Stimulated activated naive CD4-positive, alpha-beta T cell treated with Interleukin-2 at 50 U/mL for 16 hours (primary cell): ENCODE measurements at places on chromosomes 16 and 17.
A peak's percentile ranks its signal among the peaks of the same experiment; 100 is the strongest.

- no peak for DNase-seq
Observed at GRCh38 chr17:51132964-51133319, 12.3 kb upstream of the SPAG9 start.

DNA sequence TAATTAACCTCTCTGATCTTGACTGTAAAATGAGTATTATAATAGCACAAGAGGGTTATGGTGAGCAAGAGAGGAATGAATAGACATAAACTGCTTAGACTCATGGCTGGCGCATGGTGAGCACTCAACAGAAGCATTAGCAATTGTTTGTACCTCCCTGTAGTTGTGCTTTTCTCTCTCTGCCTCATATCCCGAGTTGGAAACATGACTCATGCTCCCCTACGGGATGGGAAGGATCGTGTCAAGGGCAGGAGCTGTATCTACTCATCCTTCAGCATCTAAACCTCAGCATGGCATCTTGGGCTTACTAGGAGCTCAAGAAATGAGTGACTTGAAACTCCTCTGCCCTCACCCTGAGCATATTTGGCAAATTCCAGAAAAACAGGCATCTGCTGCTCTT is 299.6 kb downstream of the MAP2K4 start:
- no peak for DNase-seq

- no peak for DNase-seq
Observed at GRCh38 chr17:40293363-40293762, 5.7 kb downstream of the CDC6 start.

DNA sequence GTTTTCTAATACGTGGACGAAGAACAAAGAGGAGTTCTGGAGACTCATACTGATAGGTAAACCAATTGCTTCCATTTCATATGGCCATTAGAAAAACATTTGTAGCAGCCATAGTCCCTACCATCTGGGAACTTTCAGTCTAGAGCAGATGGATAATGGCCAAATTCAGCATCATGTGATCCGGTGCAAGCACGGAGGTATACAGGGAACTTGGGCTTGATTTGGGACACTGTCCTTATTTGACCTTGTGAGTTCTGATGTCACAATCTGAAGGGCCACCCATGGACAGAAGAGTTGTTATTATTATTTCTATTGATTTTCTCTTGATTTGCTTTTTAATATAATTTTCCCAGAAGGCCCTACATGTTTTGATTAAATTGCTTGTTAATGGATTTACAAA is 154.6 kb upstream of the ZNF267 start:
- no peak for DNase-seq

DNA sequence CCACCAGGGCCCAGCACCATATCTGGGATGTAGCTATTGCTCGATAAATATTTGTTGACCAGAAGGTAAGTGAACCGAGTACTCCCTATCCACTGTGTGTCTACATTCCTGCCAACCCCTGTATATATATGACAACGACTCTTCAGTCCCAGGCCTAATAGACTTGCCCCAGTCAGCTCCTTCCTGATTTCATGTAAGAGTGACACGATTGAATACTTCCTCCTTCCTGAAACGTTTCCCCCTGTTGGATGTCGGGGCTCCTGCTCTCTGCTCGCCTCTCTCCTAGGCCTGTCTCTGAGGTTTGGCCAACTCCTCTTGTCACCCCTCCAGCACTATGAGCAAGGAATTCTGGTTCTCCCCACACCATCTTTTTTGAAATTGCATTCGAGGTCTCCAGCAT is 178.9 kb downstream of the PRKCA start:
- no peak for DNase-seq

- no peak for DNase-seq
Observed at GRCh38 chr16:17295948-17296347, 174.8 kb downstream of the XYLT1 start.

DNA sequence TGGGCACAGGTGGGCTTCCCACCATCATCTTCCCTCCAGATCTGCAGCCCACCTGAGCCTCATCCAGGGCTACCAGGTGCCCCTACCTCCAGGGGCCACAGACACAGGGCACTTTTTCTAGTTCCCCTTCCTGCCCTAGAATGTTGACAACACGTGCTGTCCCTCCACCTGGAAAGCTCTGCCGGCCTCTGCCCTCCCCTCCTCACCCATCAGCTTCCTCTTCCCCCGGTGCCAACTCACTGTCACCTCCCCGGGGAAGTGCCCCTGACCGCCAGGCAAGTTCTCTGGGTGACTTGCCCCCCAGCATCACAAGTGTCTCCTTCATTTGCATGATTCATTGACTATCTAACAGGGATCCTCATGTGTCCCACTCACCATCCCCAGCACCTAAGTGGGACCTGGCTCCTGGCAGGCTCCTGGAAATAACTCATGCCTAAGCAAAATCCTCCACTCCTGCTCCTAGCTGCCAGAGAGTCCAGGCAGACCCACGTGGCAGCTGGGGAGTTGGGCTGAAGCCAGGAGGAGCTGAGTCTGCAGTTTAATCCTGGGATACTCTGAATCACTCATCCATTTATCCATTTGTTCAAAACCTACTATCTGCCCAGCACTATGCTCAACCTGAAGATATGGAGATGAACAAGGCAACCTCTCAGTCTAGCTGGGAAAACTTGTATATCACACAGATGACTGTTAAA is 304.4 kb downstream of the FOXL1 start:
- DNase-seq, result no peak

- no peak for DNase-seq
Observed at GRCh38 chr17:43146649-43147048, 21.5 kb upstream of the BRCA1 start.

DNA sequence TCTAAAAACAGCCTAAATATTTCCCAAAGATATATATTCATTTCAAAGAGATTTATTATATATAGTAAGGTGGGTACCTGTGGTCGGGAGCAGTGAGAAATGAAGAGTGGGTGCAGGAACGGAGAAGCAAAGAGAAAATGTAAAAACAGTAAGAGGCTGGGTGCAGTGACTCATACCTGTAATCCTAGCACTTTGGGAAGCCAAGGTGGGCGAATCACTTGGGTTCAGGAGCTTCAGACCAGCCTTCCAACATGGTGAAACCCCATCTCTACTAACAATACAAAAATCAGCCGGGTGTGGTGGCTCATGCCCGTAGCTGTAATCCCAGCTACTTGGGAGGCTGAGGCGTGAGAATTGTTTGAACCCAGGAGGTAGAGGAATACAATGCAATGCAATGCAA is 257.1 kb downstream of the BCAS3 start:
- DNase-seq, result no peak

- DNase-seq, result no peak
Observed at GRCh38 chr17:42459801-42460281, 1.2 kb downstream of the ATP6V0A1 start.

GRCh38 chr17:81712468-81713003 is 452 bp downstream of the SLC25A10 start:
- DNase-seq, result no peak

GRCh38 chr17:45967378-45967777 is 31.7 kb upstream of the STH start:
- no peak for DNase-seq

DNA sequence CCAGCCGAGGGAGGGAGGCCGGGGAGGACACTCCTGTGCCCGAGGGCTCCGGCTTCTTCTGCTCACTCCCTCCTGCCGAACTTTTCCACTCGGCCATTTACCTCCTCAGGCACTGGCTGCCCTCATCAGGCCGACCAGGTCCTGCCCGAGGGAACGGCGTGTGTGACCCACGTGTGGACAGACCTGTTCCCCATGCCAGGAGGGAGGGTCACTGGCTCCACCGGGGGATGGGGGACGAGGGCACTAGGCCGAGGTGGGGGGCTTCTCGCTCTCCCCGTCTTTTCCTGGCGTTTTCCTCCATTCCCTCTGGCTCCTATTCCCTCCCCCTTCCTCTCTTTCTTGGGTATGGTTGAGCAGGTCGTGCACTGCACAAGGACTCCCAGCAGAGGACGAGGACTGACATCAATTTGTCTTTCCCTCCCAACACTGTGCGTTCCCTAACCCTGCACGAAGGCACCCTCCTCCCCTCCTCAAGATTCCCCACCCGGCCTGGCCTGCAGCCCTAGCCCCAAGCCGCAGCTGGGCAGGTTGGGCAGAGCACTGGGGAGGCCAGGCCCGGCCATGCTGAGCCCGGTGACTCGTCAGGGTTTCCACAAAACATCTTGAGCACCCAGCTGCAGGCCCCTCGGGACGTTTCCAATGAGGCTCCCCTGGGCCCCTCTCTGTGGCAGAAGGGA is 3.2 kb upstream of the IL17C start:
- DNase-seq, result no peak

GRCh38 chr17:50094753-50095619 is at the start of gene PDK2:
PDK2 (plus strand) TSS chr17:50095351; CDS start chr17:50095436, 85 bp downstream.
- peak; percentile 96 for DNase-seq

DNA sequence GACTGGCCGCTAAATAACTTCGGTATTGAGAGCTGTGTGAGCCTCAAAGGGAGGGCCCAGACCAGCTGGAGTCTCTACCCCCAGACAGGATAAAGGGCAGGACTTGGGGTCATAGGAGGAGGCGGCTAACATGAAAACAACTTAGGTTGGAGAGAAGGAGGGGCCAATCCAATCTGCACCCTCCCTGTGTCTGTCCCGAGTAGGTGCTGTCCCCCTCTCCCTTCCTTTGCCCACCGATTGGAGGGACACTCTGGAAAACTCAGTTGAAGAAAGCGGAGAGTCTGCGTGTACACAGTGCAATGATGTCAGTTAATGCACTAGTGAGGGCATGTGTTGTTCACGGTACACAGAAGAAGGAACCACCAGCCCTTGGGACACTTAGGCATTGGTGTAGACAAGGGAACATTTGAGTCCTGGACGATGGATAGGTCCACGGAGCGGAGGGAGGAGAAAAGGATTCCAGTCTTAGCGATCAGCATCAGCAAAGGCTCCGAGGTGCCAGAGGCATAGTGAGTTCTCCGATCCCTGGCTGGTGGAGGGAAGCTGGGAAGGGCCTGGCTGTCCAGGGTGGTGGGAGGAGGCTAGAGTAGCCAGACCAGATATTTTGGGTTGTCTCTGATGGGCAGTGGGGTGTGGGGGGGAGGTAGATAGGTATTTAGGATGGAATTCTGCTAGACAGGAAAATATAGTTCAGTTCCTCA is 761 bp downstream of the NOL3 start:
- no peak for DNase-seq

GRCh38 chr17:70527364-70527888 is 358.1 kb downstream of the KCNJ2 start:
- no peak for DNase-seq

GRCh38 chr16:89026121-89026612 is 49.2 kb upstream of the CBFA2T3 start:
- peak; percentile 55 for DNase-seq

- DNase-seq, result no peak
Observed at GRCh38 chr17:15278380-15278779, 13.3 kb upstream of the PMP22 start.

GRCh38 chr17:80908776-80909175 is 82.9 kb upstream of the CHMP6 start:
- no peak for DNase-seq

DNA sequence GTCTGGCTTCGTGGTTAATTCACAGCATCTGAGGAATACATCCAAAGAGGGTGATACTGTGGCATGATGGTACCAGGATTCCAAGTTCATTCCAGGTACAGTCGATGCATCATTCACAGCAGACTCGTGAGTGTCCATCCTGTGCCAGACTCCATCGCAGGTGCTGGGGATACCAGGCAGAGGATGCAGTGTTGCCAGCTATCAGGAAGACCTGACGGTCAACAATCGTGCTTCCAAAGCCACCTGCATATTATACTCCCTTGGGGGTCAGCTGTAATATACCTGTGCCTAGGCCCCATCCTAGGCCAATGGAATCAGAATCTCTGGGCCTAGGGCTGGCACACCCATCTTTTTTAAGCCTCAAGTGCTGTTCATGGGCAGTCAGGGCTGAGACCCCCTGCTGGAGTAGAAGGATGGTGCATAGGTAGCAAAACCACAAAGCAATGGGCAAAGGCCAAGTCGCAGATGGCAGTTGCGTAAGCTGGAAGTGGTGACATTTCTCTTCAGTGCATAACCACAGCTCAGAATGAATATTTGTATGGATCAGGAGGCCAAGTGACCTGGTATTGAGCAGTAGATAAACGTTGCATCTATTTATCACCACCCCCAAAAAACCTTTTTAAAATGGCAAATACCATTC is 42.9 kb upstream of the C16orf78 start:
- DNase-seq, result no peak

GRCh38 chr17:75670868-75671267 is 3.7 kb downstream of the SAP30BP start:
- DNase-seq, result no peak

DNA sequence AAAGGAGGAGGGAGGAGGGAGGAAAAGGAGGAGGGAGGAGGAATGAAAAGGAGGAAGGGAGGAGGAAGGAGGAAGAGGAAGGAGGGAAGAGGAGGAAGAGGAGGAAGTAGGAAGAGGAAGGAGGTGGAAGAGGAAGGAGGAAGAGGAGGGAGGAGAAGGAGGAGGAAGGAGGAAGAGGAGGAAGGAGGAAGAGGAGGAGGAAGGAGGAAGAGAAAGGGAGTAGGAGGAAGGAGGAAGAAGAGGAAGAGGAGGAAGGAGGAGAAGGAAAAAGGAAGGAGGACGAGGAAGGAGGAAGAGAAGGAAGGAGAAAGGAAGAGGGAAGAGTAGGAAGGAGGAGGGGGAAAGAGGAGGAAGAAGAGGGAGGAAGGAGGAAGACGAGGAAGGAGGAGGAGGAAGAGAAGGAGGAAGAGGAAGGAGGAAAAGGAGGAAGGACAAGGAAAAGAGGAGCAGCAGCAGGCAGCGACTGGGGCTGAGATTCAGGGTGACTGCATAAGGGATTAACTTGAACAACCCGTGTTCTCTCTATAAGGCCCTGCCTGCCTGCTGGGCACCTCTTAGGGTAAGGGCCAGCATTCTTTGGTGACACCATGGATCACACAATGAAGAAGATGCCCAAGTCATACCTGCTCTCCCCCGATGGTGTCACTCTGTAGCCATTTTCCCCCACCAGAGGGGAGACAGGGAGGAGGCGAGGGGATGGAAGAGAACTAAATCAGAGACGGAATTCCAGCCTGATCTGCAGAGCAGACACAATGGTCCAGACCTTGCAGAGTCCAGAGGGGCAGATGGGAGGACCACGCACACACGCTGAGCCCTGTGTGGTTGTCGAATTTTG is 1.4 kb upstream of the IL34 start:
- no peak for DNase-seq

GRCh38 chr16:70687102-70687511 is 1.3 kb upstream of the MTSS2 start:
- DNase-seq, result no peak

GRCh38 chr17:10585529-10585928 is 36.1 kb upstream of the MYH2 start:
- DNase-seq, result no peak
